Stomach (tissue), 19 donors: ENCODE measurements at places on chromosomes 3 and 15.

DNA sequence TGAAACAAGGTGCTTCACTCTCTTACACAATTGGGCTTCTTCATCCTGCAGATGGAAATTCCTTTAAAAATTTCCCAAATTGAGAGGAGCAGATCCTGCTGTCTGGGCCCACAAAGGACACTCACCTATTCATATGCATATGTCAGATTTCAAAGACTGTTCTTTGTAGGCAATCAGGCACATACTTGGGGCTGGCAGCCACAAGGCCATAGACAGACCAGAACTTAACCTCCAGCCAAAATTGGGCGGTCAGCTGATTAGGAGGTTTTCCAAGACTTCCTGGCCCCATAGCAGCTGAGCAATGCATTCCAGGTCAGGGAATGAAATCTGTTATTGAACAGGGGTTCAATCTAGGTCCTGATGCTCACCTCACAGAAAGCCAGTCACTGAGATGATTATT is 15.0 kb upstream of the HPS3 start:
- no peak for DNase-seq
- no peaks in the 10 kb centered on the region for H3K4me1 ChIP-seq
- H3K27ac ChIP-seq: no peak overlapping the region
- no peak overlapping the region for H3K4me3 ChIP-seq

- H3K27me3 ChIP-seq: no peaks in the 10 kb centered on the region
- H3K4me1 ChIP-seq: peaks cover 23% of the 10 kb centered on the region
- H3K36me3 ChIP-seq: no peaks in the 10 kb centered on the region
- no peak overlapping the region for H3K4me3 ChIP-seq
Measured at GRCh38 chr3:71197841-71198565, 385.5 kb downstream of the FOXP1 start.

GRCh38 chr15:29978411-29979382 is 104.1 kb upstream of the GOLGA8J start:
- no peak overlapping the region for H3K27ac ChIP-seq
- H3K4me3 ChIP-seq: no peak overlapping the region
- no peaks in the 10 kb centered on the region for H3K36me3 ChIP-seq
- no peak for DNase-seq
- H3K4me1 ChIP-seq: no peaks in the 10 kb centered on the region

- no peak for DNase-seq
- H3K27me3 ChIP-seq: no peaks in the 10 kb centered on the region
- peaks cover 63% of the 10 kb centered on the region for H3K36me3 ChIP-seq
- H3K4me3 ChIP-seq: no peak overlapping the region
Measured at GRCh38 chr3:112539825-112540650, 21.7 kb downstream of the ATG3 start.

DNA sequence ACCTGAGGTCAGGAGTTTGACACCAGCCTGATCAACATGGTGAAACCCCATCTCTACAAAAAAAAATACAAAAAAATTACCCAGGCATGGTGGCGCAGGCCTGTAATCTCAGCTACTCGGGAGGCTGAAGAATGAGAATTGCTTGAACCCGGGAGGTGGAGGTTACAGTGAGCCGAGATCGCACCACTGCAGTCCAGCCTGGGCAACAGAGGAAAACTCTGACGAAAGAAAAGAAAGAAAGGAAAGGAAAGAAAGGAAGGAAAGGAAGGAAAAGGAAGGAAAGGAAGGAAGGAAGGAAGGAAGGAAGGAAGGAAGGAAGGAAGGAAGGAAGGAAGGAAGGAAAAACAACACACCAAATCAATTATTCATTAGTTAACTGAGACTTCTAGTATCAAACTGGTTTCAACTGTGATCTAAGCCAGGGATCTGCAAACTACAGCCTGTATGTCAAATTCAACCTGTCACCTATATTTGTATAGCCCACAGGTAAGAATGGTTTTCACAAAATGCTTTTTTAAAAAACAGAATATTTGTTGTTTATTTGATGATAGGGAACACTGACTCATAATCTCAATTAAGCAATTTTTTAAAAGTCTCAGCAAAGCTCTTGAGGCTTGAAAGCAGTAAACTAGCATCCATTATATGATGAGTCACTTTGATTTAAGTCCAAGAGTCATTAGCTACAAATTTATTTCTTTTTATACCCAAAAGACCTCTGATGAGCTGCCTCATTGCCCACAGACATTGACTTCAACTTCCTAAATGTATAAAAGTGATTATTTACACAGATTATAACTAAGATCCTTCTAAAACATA is 127.6 kb downstream of the TBL1XR1 start:
- no peak for DNase-seq
- H3K27ac ChIP-seq: no peak overlapping the region
- no peak overlapping the region for H3K4me3 ChIP-seq
- no peaks in the 10 kb centered on the region for H3K27me3 ChIP-seq
- H3K4me1 ChIP-seq: peaks cover 37% of the 10 kb centered on the region
- H3K36me3 ChIP-seq: no peaks in the 10 kb centered on the region
